ENCODE measurements at places on chromosomes 1 and 21. TPM values are rescaled to one million over a fixed set of nuclear protein-coding genes. Genes with fewer than 3 reads are reported as not detected.

SPATA6 gene
- total RNA-seq = 7.6 TPM

RIPPLY3 gene
- total RNA-seq = not detected

CFAP45 gene
- total RNA-seq = 0.29 TPM

NUF2 gene
- 1.8 TPM for total RNA-seq

ENAH gene
- 344 TPM for total RNA-seq

PADI1 gene
- total RNA-seq = under 0.01 TPM

PKLR gene
- total RNA-seq = not detected

SNX7 gene
- 78.9 TPM for total RNA-seq

SLC2A5 gene
- total RNA-seq = 22.4 TPM

F13B gene
- under 0.01 TPM for total RNA-seq

ZNF593OS gene
- not detected for total RNA-seq

PAQR7 gene
- total RNA-seq = 11.2 TPM

ACTA1 gene
- total RNA-seq = not detected

MAP3K21 gene
- under 0.01 TPM for total RNA-seq

DUSP10 gene
- total RNA-seq = 62.2 TPM

ZNF281 gene
- 37.7 TPM for total RNA-seq

TNFRSF4 gene
- not detected for total RNA-seq

MTARC2 gene
- total RNA-seq = 9.4 TPM

Measured in osteoblast (primary cell).